NCI-H187 treated with DMSO at 0.1 percent for 48 hours (cell line): ENCODE measurements at places on chromosomes 7 and 10.

- no peak for DNase-seq
Observed at GRCh38 chr10:114252883-114253282, 13.8 kb downstream of the VWA2 start.

- DNase-seq: no peak
Observed at GRCh38 chr10:123585477-123586445, 80.4 kb upstream of the GPR26 start.

GRCh38 chr10:59289853-59290252, 72.5 kb downstream of the FAM13C start:
- no peak for DNase-seq

- DNase-seq: no peak
Observed at GRCh38 chr7:70700941-70701425, 431.0 kb upstream of the GALNT17 start.

- DNase-seq: no peak
Observed at GRCh38 chr10:73232887-73233286, 14.2 kb downstream of the DNAJC9 start.
